Gastrocnemius medialis (tissue), 4 donors: ENCODE measurements at places on chromosomes 16 and 17. TPM values are rescaled to one million over a fixed set of nuclear protein-coding genes. Genes with fewer than 3 reads are reported as not detected.

DNA sequence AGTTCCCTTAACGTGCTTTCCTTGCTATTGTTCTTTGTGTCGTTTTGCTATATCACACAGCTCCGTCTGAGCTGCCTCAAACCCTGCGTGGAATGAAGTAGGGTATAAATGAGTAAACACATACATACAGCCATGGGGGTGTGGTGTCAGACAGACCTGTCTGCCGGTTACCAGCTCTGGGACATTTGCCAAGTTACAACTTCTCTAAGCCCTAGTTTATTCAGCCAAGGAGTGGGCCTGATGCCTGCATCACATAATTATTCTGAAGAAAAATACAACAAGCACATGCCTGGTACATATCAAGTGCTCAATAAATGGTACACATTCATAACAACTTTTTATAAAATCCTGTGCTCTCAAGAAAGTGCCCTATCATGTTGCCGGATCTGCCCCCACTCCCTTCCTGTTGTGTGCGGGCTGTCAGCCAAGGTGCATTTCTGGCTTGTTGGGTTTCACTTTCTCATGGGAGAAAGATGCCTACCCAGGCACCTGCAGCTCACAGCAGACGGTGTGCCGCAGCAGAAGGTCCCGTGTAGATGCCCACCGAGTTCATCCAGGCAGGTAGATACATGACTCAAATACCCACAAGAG lies 30.5 kb downstream of the SMPD3 start:
- no peak for DNase-seq

- DNase-seq: no peak
These were observed 5.0 kb downstream of the SOST start for GRCh38 chr17:43753493-43754129.

- no peak for DNase-seq
These were observed 5.0 kb upstream of the DNASE1L2 start for GRCh38 chr16:2231016-2231931.

DNA sequence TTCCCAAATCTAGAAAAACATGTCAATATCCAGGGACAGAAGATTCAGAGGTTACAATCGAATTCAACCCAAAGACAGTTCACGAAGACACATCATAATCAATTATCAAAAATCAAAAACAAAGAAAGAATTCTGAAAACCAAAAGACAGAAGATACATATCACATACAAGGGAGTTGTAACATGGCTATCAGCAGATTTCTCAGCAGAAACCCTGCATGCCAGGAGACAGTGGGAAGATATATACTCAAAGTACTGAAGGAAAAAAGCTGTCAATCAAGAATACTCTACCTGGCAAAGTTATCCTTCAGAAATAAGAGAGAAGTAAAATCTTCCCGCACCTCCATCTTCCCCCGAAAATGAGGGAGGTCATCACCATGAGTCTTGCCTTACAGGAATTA lies 258.6 kb downstream of the CEP112 start:
- DNase-seq: no peak

GRCh38 chr17:55833306-55833705 lies 82.5 kb downstream of the PCTP start:
- DNase-seq: no peak

- no peak for DNase-seq
These were observed 868 bp downstream of the FAM20A start for GRCh38 chr17:68600067-68600930.

DNA sequence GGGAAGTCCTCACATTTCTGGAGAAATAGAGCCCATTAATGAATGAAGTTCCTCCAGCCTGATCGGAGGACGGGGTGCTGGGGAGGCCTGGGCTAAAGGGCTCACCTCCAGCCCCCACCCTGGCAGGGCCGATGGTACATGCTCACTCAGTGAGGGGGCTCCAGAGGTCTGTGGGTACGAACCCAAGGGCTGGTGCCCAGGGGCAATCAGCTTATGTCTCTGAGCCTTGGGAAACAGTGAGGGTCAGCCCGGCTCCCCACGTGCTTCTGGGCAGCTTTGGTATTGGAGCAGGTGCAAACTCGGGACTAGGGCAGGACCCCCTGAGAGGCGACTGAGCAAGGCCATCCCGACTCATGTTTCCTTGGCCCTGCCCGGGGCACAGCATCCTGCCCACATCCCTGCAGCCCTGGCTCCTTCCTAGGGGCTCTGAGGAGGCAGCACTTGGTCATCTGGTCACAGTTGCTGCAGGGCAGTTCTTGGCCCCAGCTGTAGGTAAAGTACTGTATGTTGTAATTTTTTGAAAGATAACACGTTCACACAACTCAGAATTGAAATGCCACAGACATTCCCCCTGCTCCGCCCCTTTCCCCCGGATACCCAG lies 969 bp upstream of the CETP start:
- DNase-seq: no peak

- DNase-seq: peak; percentile 34
These were observed 11.2 kb downstream of the METTL22 start for GRCh38 chr16:8632675-8633182.

- DNase-seq: no peak
These were observed 6.1 kb downstream of the IL21R start for GRCh38 chr16:27408012-27408601.

DNA sequence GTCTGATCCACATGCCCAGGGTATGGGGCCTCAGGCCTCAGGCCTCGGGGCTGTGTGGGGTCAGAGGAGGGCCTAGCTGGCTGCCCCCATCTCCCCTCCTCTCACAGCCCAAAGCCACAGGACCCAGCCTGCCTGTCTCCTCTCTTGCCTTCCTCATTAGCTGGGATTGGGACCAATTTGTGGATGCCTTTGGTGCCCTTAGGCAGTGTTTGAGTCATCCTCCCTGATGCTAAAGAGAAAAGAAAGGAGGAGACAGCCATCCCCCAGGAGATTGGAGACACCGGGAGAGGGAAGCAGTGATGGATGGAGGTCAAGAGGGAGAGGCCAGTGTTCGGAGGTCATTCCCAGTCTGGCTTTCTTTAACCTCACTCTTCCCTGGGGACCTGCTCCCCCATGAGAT lies 23.3 kb upstream of the NOG start:
- no peak for DNase-seq

DNA sequence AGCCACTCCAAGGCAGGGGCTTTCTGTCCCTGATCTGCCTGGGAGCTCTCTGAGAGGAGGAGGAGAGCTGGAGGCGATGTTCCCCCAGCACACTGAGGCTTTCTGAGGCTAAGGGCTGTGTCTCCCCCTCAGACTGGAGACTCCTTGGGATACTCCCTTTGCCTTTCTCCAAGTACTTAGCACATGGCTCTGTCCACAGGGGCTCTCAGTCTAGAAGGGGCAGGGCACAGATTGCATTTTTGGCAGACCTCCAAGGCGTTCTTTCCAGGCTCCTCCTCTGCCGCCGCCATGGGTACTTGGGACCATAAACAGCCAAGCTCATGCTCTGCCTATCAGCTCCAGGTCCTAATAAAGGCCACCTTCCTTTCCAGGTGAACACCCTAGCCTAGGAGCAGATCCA lies 1.8 kb upstream of the GIP start:
- DNase-seq: no peak

DNA sequence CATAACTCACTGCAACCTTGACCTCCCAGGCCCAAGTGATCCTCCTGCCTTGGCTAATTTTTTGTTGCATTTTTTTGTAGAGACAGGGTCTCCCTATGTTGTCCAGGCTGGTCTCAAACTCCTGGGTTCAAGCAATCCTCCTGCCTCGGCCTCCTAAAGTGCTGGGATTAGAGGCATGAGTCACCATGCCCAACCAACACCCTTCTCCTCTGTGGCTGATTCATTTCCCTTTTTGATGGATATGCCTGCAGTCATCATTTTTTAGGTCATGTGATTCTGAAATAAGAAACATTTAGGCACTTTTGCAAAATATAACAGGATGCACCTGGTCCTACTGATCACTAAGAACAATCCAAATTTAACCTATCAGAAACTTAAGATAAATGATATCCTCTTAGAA lies 44.0 kb upstream of the YPEL2 start:
- no peak for DNase-seq

DNA sequence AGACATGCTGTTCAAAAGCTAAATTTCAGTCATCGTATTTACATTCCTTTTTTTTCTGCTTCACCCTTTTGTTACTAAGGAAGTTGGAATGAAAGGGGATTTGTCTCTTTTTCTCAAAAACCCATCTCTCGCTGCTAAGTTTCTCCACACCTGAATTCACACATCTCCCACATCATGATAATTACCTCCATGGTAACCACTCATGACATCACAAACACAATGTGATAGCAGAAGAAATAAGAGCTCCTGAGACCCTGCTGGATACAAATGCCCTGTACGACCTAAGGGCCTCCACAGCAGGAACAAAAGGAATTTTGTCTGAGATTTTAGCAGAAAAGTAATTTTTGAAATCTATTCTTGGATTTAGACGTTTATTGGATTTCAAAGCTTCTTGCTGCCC lies 82.6 kb upstream of the GNAO1 start:
- DNase-seq: no peak

DNA sequence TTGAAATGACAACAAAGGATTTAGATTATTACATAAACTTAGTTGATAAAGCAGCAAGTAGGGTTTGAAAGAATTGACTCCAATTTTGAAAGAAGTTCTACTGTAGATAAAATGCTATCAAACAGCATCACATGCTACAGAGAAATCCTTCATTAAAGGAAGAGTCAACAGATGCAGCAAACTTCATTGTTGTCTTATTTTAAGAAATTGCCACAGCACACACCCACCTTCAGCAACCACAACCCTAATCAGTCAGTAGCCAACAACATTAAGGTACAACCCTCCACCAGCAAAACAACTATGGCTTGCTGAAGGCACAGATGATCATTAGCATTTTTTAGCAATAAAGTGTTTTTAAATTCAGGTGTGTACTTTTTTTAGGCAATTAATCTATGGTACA lies 75.1 kb upstream of the NSRP1 start:
- no peak for DNase-seq

- DNase-seq: no peak
These were observed 33.5 kb downstream of the KCNJ2 start for GRCh38 chr17:70202840-70203239.

DNA sequence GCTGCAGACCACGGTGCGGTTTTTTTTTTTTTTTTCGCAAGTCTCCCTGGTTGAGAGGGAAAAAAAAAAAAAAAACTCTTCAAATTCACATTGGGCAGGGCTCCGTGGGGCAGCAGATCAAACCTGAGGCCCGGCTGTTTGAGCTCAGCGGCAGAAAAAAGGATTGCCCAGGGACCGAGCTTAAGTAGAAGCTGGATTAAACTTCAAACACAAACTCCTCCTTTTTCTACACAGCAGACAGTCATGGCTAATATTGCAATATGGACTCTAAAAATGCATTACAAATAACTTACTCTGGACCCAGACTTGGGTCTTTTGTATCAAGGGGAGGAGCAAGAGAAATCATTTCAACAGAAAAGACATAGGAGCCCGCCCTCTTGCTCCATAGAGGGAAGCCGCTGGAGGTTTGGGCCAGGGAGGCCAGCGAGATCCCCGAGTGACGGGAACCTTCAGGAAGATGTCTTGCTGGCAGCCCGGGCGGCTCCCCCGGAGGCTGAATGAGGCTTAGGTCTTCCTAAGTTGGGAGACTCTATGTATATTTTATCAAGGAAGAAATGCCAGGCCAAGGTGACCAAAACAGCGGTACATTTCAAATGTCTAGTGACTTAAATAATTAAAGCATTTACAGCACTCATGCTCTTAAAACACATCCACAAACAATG lies 167.7 kb downstream of the ZNF423 start:
- no peak for DNase-seq

GRCh38 chr16:21158208-21159110 lies at the start of gene LDAF1:
TSS of gene LDAF1 (plus strand) at chr16:21158674. CDS start at chr16:21161183, 2,509 bp downstream.
- peak; percentile 75 for DNase-seq

DNA sequence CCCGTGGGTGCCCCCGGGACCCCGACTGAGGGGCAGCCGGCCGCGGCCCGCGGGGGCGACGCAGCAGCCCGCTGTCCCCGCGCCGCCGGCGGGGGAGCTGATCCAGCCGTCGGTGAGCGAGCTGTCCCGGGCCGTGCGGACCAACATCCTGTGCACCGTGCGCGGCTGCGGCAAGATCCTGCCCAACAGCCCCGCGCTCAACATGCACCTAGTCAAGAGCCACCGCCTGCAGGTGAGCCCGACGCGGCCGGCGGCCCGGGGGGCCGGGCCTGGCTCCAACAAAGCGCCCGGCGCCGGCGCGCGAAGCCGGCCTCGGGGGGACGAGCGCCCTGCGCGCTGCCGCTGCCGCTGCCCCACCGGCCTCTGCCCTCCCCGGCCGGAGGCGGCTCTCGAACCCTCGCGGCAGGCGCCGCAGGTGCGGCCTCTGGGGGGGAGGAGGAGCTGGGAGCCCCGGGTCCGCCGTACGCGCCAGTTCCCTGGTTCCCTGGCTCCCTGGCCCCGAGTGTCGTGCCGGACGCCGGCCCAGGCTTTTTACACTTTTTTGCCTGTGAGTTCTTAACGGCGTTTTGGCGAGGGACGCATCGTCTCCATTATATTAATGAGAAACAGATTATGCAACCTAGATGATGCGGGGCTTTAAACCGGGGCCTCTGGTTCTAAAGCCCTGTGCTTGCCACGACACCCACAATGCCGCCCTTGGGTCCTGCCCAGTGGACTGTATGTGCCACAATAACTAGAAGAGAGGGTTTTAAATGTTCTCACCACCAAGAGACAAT lies 521 bp downstream of the ATMIN start:
- no peak for DNase-seq

DNA sequence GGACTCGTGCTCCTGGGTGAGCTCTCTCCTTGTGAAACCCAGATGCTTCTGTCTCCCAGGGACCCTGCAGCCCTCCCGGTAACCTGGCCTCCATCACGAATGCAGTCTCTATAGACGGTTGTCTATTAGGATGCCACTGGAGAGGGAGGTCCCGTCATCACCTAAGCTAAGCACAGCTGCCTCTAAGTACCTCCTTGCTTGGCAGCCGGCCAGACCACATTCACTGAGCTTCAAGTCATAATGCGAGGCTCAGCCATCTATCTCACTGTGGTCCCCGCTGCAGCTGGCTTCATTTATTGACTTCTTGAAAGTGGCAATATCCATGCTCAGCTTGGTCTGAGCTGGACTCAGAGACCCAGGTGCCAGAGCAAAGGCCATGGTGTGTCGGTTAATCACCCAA lies 74.5 kb upstream of the HSBP1 start:
- DNase-seq: no peak

- no peak for DNase-seq
These were observed 295.3 kb upstream of the XYLT1 start for GRCh38 chr16:17766012-17766411.

GRCh38 chr17:4215882-4216570 lies 47.8 kb downstream of the ANKFY1 start:
- no peak for DNase-seq

GRCh38 chr17:82003411-82004381 lies 19.0 kb downstream of the CENPX start:
- peak; percentile 48 for DNase-seq

The OR2C1 gene
- total RNA-seq: not detected

The PCGF2 gene
- 1.9 TPM for total RNA-seq

The TEX19 gene
- not detected for total RNA-seq

The RAB11FIP4 gene
- 0.22 TPM for total RNA-seq

The KCNG4 gene
- not detected for total RNA-seq

The KRTAP2-3 gene
- not detected for total RNA-seq

The G6PC1 gene
- total RNA-seq: 0.36 TPM

The TAC4 gene
- total RNA-seq: not detected

The DUSP3 gene
- total RNA-seq: 145 TPM

The MGAT5B gene
- not detected for total RNA-seq

The MMP2 gene
- 42.5 TPM for total RNA-seq

The CYBA gene
- total RNA-seq: 28.3 TPM
